ENCODE measurements at places on chromosomes 16 and 17.
A peak's percentile ranks its signal among the peaks of the same experiment; 100 is the strongest.

GRCh38 chr17:32631341-32632096, 144.7 kb downstream of the CDK5R1 start:
- DNase-seq: no peak

DNA sequence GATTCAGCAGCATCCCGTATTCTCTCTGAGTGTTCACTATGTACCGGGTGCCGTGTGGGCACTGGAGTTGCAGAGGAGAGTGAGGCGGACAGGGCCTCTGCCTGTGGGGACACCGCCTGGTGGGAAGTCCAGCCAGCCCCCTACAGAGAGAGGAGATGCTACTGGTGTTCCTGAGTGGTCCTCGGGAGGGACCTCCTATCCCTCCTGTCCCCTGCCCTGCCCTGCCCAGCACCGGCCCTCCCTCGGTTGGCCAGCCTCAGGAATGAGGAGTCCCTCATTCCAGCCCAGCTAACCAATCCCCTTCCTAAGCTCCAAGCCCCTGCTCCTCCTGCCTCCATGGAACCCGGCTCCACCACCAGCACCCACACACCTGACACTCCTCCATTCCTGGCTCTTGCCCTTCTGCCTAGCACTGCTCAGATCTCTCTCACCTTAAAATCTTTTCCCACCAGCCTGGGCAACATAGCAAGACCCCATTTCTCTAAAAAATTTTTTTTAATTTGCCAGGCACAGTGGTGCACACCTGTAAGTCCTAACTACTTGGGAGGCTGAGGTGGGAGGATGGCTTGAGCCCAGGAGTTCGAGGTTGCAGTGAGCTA, 2.0 kb downstream of the ASGR2 start:
- DNase-seq: no peak

GRCh38 chr17:42686520-42687128, 4.3 kb downstream of the CNTNAP1 start:
- DNase-seq: no peak

GRCh38 chr17:42467889-42468288, 9.2 kb downstream of the ATP6V0A1 start:
- no peak for DNase-seq

- DNase-seq: no peak
These were observed 3.1 kb downstream of the HEXIM2 start for GRCh38 chr17:45164734-45165269.

- DNase-seq: no peak
These were observed 44.3 kb downstream of the SPECC1 start for GRCh38 chr17:20053361-20053964.

GRCh38 chr16:84726079-84726668, 26.4 kb downstream of the USP10 start:
- DNase-seq: peak; percentile 77

DNA sequence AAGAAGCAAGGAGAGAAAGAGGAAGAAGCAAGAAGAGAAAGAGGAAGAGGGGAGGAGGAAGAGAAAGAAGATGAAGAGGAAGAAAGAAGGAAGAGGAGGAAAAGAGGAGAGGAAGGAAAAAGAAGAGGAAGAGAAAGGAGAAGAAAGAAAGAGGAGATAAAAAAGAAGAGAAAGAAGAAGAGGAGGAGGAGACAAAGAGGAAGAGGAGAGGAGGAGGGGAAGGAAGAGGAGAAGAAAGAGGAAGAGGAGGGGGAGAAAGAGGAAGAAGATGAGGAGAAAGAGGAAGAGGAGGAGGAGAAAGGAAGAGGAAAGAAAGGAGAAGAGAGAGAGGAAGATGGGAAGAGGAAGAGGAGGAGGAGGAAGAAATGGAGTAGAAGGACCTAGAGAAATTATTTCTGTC, 80.4 kb downstream of the CDYL2 start:
- no peak for DNase-seq

GRCh38 chr16:3401719-3402397, 843 bp downstream of the ZNF174 start:
- DNase-seq: no peak

DNA sequence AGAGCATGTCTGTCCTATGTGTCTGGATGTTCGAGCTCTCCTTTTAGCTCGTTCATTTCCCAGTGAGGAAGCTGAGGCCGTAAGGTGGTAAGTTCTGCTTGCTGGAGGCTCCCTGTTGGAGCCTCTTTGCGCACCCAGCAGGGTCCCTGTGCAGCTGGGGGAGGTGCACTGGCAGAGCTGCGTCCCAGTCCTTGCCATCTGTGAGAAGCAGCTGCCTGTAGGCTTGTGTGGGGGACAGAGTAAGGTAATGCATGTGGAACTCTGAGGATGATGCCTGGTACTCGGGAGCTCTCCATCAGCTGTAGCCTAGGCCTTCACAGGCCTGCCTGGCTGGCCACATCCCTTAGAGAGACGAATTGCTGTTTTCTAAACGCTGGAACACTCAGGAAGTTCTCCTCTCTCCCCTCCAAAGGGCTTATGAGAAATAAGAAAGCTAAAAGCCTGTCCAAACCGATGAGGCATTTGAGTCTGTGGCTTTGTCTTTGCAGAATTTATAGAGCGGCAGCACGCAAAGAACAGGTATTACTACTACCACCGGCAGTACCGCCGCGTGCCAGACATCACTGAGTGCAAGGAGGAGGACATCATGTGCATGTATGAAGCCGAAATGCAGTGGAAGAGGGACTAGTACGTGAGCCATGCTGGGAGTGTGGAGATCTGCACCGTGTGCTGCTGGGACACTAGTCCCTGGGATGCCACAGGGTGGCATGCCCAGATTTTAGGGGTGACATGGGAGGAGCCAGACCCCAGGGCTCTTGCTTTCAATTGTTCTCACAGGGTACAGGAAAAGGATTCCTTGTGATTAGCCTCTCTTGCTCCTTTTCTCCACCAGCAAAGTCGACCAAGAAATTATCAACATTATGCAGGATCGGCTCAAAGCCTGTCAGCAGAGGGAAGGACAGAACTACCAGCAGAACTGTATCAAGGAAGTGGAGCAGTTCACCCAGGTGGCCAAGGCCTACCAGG, 1.6 kb downstream of the NDUFB10 start:
- no peak for DNase-seq

Measured in T follicular helper cell (primary cell).